Chondrocyte (in vitro differentiated cells): ENCODE measurements at places on chromosomes 1 and 21.

- H3K4me1 ChIP-seq, result no peaks in the 10 kb centered on the region
- H3K4me3 ChIP-seq, result no peak overlapping the region
- no peaks in the 10 kb centered on the region for H3K36me3 ChIP-seq
These were observed 24.8 kb downstream of the HSD11B1 start for GRCh38 chr1:209729436-209729835.

DNA sequence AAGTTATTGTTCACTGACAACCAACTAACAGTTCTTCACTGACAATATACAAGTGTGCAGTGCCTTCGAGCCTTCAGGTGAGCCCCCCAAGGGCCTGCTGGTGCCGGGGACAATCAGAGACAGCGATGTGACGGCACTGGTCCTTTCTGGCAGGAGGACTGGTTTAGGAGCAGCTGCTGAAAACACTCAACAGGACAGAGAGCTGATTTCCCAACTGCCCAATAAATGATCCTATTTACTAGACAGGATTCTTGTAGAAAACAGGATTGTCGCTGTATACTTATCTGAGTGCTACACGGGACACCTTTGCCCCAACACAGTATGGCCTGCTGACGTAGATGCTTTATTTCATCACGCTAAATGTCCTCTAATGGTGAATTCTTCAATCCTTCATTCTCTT is 65.4 kb downstream of the TP53BP2 start:
- H3K27me3 ChIP-seq, result no peaks in the 10 kb centered on the region
- H3K27ac ChIP-seq, result no peak overlapping the region
- peaks cover 28% of the 10 kb centered on the region for H3K36me3 ChIP-seq
- peaks cover 22% of the 10 kb centered on the region for H3K4me1 ChIP-seq

GRCh38 chr21:44347911-44348451 is 5.4 kb upstream of the TRPM2 start:
- peaks cover 9% of the 10 kb centered on the region for H3K27me3 ChIP-seq
- H3K4me3 ChIP-seq, result no peak overlapping the region
- H3K27ac ChIP-seq, result no peak overlapping the region
- DNase-seq, result peak; percentile 82
- H3K36me3 ChIP-seq, result no peaks in the 10 kb centered on the region
- no peaks in the 10 kb centered on the region for H3K4me1 ChIP-seq

GRCh38 chr21:38679534-38679933 is 126.2 kb upstream of the ETS2 start:
- peak overlapping the region; percentile 0 for H3K27ac ChIP-seq
- no peak for DNase-seq
- peaks cover 13% of the 10 kb centered on the region for H3K27me3 ChIP-seq
- peaks cover 1% of the 10 kb centered on the region for H3K36me3 ChIP-seq

- peaks cover 3% of the 10 kb centered on the region for H3K27me3 ChIP-seq
- DNase-seq, result no peak
- H3K4me1 ChIP-seq, result peaks cover 9% of the 10 kb centered on the region
- H3K4me3 ChIP-seq, result no peak overlapping the region
These were observed 33.7 kb upstream of the IFI44L start for GRCh38 chr1:78586572-78586971.

DNA sequence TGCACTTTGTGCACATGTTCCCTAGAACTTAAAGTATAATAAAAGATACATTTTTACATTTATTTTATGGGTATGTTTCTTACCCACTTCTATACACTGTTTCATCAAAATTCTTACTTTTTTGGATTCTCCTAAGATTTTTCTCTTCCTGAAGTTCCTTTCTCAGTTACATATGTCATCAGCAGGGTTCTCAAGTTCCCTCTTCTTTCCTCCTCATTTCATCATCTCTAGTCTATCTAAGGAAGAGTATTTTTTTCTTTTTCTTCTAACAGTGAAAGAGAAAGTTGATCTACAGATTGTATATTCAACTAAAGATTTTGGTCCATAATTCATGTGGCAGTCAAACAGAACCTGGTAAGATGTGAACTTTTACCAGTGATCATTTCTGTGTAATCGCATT is 41.2 kb upstream of the CYYR1 start:
- DNase-seq, result no peak
- peaks cover 10% of the 10 kb centered on the region for H3K4me1 ChIP-seq
- H3K27ac ChIP-seq, result peak overlapping the region; percentile 62
- H3K36me3 ChIP-seq, result peaks cover 1% of the 10 kb centered on the region
- H3K27me3 ChIP-seq, result no peaks in the 10 kb centered on the region
- no peak overlapping the region for H3K4me3 ChIP-seq

GRCh38 chr1:238589843-238590435 is 699.2 kb upstream of the ZP4 start:
- no peak overlapping the region for H3K4me3 ChIP-seq
- H3K27me3 ChIP-seq, result no peaks in the 10 kb centered on the region
- H3K36me3 ChIP-seq, result no peaks in the 10 kb centered on the region
- no peak overlapping the region for H3K27ac ChIP-seq

GRCh38 chr1:5649795-5650194 is 342.4 kb downstream of the NPHP4 start:
- peaks cover 6% of the 10 kb centered on the region for H3K27me3 ChIP-seq
- peaks cover 1% of the 10 kb centered on the region for H3K36me3 ChIP-seq
- no peaks in the 10 kb centered on the region for H3K4me1 ChIP-seq
- no peak for DNase-seq

- no peak overlapping the region for H3K4me3 ChIP-seq
- H3K27me3 ChIP-seq, result peaks cover 7% of the 10 kb centered on the region
- DNase-seq, result no peak
- no peaks in the 10 kb centered on the region for H3K36me3 ChIP-seq
These were observed 73.7 kb downstream of the KCNK2 start for GRCh38 chr1:215156232-215156631.

- H3K27ac ChIP-seq, result no peak overlapping the region
- peaks cover 6% of the 10 kb centered on the region for H3K4me1 ChIP-seq
- H3K27me3 ChIP-seq, result peaks cover 2% of the 10 kb centered on the region
These were observed 659.6 kb downstream of the MATN1 start for GRCh38 chr1:30063621-30064280.

GRCh38 chr21:14995695-14996490 is 68.9 kb downstream of the NRIP1 start:
- no peak overlapping the region for H3K4me3 ChIP-seq
- H3K36me3 ChIP-seq, result no peaks in the 10 kb centered on the region

DNA sequence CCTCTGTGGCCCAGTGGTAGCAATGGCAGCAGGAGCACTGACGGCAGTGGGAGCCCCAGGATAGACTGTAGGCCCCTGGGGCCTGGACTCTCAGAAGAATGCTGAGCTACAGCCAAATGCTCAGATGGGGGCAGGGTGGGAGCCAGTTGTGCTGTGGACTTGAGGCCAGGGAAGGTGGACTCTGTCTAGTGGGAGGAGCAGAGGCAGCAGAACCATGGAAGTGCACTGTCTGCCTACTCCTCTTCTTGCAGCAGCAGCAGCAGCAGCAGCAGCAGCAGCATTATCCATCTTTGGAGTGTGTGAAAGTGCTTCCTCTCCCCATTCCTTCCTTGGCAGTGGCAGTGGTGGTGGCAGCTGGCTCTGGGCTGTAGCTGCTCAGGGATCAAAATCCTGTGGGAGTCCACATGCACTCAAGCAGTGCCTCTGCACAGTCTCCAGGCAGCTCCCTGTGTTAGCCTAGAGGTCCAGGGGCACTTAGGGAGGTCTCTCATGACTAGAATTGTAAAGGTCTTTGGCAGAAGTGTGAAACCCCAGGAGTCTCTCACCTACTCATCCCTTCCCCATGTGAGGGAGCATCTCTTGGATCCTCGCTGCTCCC is 917.9 kb upstream of the B3GALT2 start:
- no peak overlapping the region for H3K27ac ChIP-seq
- no peak overlapping the region for H3K4me3 ChIP-seq
- no peaks in the 10 kb centered on the region for H3K4me1 ChIP-seq
- no peaks in the 10 kb centered on the region for H3K36me3 ChIP-seq

GRCh38 chr21:26715116-26715515 is 130.1 kb downstream of the ADAMTS1 start:
- H3K27me3 ChIP-seq, result peaks cover 1% of the 10 kb centered on the region
- peaks cover 4% of the 10 kb centered on the region for H3K4me1 ChIP-seq
- no peaks in the 10 kb centered on the region for H3K36me3 ChIP-seq
- no peak overlapping the region for H3K27ac ChIP-seq
- no peak overlapping the region for H3K4me3 ChIP-seq

- H3K27me3 ChIP-seq, result no peaks in the 10 kb centered on the region
- peaks cover 35% of the 10 kb centered on the region for H3K4me1 ChIP-seq
- H3K4me3 ChIP-seq, result no peak overlapping the region
- DNase-seq, result no peak
- H3K36me3 ChIP-seq, result no peaks in the 10 kb centered on the region
- H3K27ac ChIP-seq, result no peak overlapping the region
These were observed 23.4 kb downstream of the ARHGEF19 start for GRCh38 chr1:16189003-16189402.

DNA sequence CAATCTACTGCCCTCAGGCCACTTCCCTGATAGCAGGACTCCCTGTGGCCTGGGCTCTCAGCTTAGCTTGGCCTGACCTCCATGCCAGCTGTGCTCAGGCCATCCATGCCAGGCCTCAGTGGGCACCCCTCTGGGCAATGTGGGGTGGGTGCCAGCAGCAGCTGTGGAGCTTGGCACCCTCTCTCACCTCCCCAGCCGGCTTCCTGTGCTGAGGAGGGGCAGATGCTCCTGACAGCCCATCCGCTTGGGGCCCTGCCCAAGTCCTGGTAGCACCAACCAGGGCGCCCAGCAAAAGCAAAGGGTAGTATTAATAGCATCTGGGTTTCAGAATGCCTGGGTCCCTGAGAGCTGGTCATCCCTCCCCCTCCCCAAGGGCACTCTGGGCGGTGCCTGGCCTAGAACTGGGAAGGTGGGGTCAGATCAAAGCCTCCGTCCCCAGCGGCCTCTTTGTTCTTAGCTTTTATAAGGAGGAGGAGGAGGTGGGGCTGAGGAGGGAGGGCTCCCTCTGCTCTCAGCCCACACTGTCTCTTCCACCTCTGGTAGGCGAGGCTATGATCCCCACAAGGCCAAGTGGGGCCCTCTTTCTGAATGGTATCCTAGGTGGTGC is 6.1 kb downstream of the EFNA4 start:
- no peak overlapping the region for H3K4me3 ChIP-seq
- no peak overlapping the region for H3K27ac ChIP-seq
- peaks cover 4% of the 10 kb centered on the region for H3K36me3 ChIP-seq
- peaks cover 18% of the 10 kb centered on the region for H3K4me1 ChIP-seq

- H3K4me1 ChIP-seq, result peaks cover 7% of the 10 kb centered on the region
- H3K36me3 ChIP-seq, result no peaks in the 10 kb centered on the region
- no peak overlapping the region for H3K4me3 ChIP-seq
- peaks cover 30% of the 10 kb centered on the region for H3K27me3 ChIP-seq
- H3K27ac ChIP-seq, result no peak overlapping the region
- DNase-seq, result no peak
These were observed 6.5 kb upstream of the RPTN start for GRCh38 chr1:152165286-152166077.

- H3K27me3 ChIP-seq, result no peaks in the 10 kb centered on the region
- no peak for DNase-seq
- H3K27ac ChIP-seq, result no peak overlapping the region
- no peak overlapping the region for H3K4me3 ChIP-seq
These were observed 171.5 kb upstream of the IRF2BP2 start for GRCh38 chr1:234781241-234782065.

GRCh38 chr1:41537788-41538351 is 53.4 kb upstream of the EDN2 start:
- DNase-seq, result peak; percentile 57
- no peaks in the 10 kb centered on the region for H3K36me3 ChIP-seq
- H3K4me3 ChIP-seq, result peak overlapping the region; percentile 45
- peaks cover 39% of the 10 kb centered on the region for H3K4me1 ChIP-seq
- H3K27ac ChIP-seq, result peak overlapping the region; percentile 87

GRCh38 chr1:228045405-228045804 is 37.1 kb upstream of the ARF1 start:
- H3K4me3 ChIP-seq, result no peak overlapping the region
- H3K4me1 ChIP-seq, result no peaks in the 10 kb centered on the region
- DNase-seq, result peak; percentile 50
- H3K36me3 ChIP-seq, result no peaks in the 10 kb centered on the region
- no peak overlapping the region for H3K27ac ChIP-seq
- peaks cover 25% of the 10 kb centered on the region for H3K27me3 ChIP-seq
